Uterine smooth muscle cell (primary cell): ENCODE measurements at places on chromosomes 4 and X. TPM values are rescaled to one million over a fixed set of nuclear protein-coding genes. Genes with fewer than 3 reads are reported as not detected.

Gene LUZP4
- total RNA-seq = not detected in 2 replicates

Gene UGT2B15
- not detected in 2 replicates for total RNA-seq

Gene POU3F4
- not detected in 2 replicates for total RNA-seq

Gene FATE1
- not detected in 2 replicates for total RNA-seq

Gene SPATA4
- 0.37 and 0.44 TPM in 2 replicates for total RNA-seq

Gene FAM47E
- under 0.01 and 0.37 TPM in 2 replicates for total RNA-seq

Gene AKAP4
- total RNA-seq = not detected in 2 replicates

Gene GPR50
- total RNA-seq = not detected in 2 replicates

Gene RPA4
- total RNA-seq = 1.00 and 1.7 TPM in 2 replicates

Gene WDR17
- 4.3 and 5.6 TPM in 2 replicates for total RNA-seq

Gene SSX3
- not detected in 2 replicates for total RNA-seq

Gene STK32B
- 0.50 and 1.1 TPM in 2 replicates for total RNA-seq

Gene DCAF8L2
- total RNA-seq = not detected in 2 replicates

Gene AP1S2
- 85.2 and 126 TPM in 2 replicates for total RNA-seq

Gene PHF8
- total RNA-seq = 13.4 and 15.7 TPM in 2 replicates

Gene HAND2
- 22.7 and 26.9 TPM in 2 replicates for total RNA-seq

Gene SOWAHD
- total RNA-seq = under 0.01 TPM in 1 of 2 replicates, not detected in the other

Gene TSPAN7
- total RNA-seq = 0.11 TPM in 1 of 2 replicates, not detected in the other

Gene SEC24D
- total RNA-seq = 112 and 120 TPM in 2 replicates

Gene EIF2S3
- 348 and 389 TPM in 2 replicates for total RNA-seq

Gene APBB2
- total RNA-seq = 46.8 and 54.6 TPM in 2 replicates

Gene PHOX2B
- total RNA-seq = not detected in 2 replicates

Gene DHX15
- 151 and 226 TPM in 2 replicates for total RNA-seq

Gene PABPC1L2A
- total RNA-seq = not detected in 2 replicates

Gene SLC7A11
- 94.2 and 98.3 TPM in 2 replicates for total RNA-seq

Gene SLC6A14
- total RNA-seq = not detected in 2 replicates

Gene EFHC2
- total RNA-seq = 0.44 and 0.50 TPM in 2 replicates
